ENCODE measurements at places on chromosomes 4 and X. TPM values are rescaled to one million over a fixed set of nuclear protein-coding genes. Genes with fewer than 3 reads are reported as not detected.

The OCRL gene
- 9.7 TPM for total RNA-seq

DNA sequence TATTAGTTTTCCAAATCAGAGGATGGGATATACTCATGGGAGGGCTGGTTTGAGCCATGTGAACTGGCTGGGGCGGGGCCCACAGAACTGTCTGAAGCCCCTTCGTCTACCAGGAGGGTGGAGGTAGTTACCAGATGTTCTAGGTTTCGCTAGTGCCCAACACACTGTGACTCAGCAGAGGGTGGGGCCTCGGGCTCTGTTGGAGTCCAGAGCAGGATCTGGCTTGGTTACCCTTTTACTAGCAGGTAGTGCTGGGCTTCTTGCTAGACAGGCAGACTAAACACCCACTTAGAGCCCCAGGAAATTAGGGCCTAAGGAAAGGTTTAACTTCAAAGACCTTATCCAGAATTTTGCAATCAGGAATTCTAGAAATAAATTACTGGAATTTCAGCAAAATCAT lies 56.2 kb upstream of the CHRDL1 start:
- no peak for DNase-seq

- DNase-seq, result no peak
Observed at GRCh38 chr4:96986816-96987215, 1146.9 kb downstream of the PDHA2 start.

- no peak for DNase-seq
Observed at GRCh38 chrX:9149501-9150245, 115.7 kb upstream of the FAM9B start.

DNA sequence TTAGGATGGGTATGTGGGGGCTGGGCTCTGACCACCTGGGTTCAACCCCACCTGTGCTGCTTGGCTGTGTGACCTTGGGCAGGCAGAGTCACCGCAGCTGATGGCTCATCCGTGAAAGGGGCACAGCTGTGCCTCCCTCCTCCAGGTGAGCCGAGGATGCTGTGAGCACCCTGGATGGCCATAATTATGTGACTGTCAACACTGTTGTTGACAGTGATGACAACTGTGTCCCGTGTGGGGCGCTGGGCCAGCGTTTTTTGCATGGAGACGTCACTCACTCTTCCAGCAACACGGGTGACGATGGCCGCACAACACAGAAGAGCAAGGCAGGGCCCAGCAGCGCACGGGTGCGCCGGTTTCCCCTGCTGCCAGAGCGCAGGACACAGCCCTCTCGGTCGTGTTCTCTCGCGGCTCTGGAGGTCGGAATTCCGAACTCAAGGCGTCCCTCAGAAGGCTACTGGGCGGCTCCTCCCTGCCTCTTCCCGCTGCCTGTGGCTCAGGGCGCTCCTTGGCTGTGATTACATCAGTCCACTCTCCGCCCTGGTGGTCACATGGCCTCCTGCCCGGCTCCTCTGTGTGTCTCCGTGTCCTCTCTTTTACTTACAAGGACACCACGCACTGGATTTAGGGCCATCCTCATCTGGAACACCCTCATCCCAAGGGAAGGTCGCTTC lies 1.3 kb downstream of the SH3TC1 start:
- no peak for DNase-seq

The SLC26A1 gene
- total RNA-seq, result 0.41 TPM

DNA sequence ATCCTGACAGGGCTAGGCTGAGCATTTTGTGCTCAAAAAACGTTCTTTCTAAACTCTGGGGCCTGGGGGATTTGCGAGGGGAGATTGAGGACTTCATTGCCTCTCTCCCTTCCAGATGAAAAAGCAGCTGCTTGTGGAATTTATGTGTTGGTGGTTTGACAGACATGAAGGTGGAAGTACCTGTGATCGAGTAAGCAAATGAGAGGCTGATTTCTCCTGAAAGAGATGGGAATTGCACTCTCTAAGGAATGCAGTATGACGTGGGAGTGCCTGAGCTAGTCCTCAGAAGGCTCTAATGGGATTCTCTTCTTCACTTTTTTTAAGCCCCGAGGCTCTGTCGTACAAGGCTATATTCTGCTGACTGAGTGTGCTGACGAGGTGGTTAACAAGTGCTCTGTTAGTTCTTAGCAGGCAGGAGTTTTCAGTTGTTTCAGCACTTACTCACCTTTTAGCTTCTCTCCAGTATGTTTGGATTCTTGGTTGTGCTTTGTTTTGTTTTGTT lies 426.8 kb upstream of the CNKSR2 start:
- DNase-seq, result no peak

DNA sequence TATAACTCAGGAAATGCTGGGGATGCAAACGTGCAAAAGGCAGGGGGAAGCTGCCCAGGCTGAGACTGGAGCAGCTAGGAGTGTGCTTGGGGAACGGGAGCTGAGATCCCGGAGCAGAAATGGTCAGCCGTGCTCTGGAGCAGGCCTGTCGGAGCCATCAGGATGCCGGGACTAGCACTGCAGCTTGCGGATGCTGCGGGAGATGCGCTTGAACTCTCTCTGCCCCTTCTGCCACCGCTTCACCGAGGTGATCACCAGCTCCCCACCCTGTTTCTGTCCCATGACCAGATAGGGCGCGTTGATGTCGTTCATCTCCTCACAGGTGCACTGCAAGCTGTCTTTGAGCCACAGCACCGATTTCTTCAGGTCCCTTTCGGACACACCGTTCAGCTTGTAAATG lies 7.6 kb downstream of the SFRP2 start:
- no peak for DNase-seq

The TMEM150C gene
- 2.5 TPM for total RNA-seq

The RASGEF1B gene
- not detected for total RNA-seq

- peak; percentile 48 for DNase-seq
Observed at GRCh38 chr4:5824635-5825034, 68.3 kb downstream of the CRMP1 start.

The TBX22 gene
- not detected for total RNA-seq

DNA sequence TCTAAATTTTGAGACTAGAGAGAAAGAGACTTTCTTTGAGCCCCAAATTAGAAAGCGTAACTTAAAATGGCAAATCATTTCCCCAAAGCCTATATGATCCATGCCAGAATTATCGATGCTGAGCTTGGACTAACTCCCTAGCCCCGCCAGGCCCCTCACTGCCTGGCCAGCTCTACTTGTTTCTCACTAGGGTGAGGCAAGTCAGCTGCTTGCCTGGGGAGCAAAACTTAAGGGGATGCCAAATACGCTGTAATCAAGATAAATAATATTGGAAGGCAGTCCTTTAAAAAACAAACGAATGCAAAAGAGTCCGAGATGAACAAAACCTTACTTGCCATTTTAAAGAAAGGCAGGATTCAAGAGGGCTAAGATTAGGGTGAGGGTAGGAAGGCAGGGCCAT lies 236.0 kb downstream of the FRMPD4 start:
- no peak for DNase-seq

GRCh38 chr4:120718979-120719566 lies 203.5 kb downstream of the PRDM5 start:
- peak; percentile 35 for DNase-seq

- no peak for DNase-seq
Observed at GRCh38 chr4:123877551-123877950, 481.0 kb downstream of the SPRY1 start.

DNA sequence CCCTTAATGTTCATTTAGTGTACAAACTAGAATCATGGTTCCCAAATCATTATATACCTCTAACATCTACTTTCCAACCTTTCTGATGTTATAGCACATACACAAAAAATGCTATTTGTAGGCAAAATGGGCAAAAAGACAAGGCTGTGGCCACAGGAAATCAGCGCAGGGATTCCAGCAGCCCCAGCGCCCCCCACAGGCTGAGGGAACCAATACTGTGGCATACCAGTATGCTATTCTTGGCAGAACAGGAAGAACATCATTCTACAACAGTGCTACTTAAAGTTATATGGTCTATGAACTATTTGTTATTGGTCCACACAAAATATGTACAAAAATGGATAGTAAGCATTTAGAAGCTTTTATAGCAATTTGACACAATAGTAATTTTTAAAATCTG lies 25.3 kb downstream of the STEEP1 start:
- no peak for DNase-seq

GRCh38 chr4:120156120-120156718 lies 89.6 kb upstream of the MAD2L1 start:
- DNase-seq, result peak; percentile 51

- DNase-seq, result no peak
Observed at GRCh38 chrX:446245-446644, 59.5 kb upstream of the PPP2R3B start.

The TFDP3 gene
- not detected for total RNA-seq

The SERTM2 gene
- not detected for total RNA-seq

The VCX3B gene
- not detected for total RNA-seq

DNA sequence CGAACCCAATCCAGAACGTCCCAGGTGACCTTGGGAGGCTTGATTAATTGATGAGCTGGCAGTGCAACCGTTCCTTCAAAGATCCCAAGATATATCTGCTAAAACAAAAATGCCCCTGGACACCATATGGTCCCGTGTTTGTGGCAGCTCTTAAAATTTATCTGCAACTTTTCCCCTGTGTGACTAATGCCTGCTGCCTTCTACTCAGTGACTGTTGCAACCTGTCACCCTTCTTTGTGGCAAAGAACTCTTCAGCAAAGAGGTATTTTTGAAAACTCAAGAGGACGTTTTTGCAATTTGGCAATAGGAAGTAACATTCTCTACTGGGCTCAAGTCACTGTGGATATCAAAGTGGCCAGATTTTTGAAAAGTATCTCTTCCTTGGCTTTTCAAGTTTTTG lies 75.8 kb upstream of the SOD3 start:
- DNase-seq, result no peak

The PAGE5 gene
- 3.0 TPM for total RNA-seq

The MAGEB3 gene
- total RNA-seq, result not detected

The BEND2 gene
- 2.6 TPM for total RNA-seq

DNA sequence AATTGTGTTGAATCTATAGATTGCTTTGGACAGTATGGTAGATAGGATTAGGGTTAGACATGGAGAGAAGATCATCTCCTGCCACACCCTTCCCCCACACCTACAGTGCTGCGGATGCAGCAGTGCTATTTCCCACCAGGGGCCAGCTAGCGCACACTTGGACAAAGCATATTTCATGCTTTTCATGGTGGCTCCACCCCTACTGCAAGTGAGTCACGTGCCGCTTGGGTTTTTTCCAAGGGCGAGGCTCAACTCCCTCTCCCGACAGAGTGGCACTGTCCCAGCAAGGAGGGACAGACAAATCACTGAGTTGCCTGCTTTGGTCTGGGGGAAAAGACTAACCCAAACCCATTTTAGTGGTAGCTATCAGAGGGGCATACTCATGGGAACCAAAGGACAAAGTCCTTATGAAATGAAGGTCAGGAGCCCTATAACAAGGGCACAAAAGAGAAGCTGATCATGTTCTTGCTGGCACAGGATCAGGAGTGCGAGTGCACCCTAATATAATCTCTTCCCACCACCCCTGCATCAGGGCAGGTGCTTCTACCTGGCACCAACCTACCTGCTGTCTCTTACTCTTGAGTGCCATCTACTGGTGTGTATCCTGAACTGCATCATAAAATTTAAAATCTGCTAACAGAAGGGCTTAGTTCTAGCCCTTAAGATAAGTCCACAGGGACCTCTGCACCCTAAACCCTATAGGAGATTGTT lies 55.1 kb upstream of the PGAM4 start:
- DNase-seq, result peak; percentile 38

DNA sequence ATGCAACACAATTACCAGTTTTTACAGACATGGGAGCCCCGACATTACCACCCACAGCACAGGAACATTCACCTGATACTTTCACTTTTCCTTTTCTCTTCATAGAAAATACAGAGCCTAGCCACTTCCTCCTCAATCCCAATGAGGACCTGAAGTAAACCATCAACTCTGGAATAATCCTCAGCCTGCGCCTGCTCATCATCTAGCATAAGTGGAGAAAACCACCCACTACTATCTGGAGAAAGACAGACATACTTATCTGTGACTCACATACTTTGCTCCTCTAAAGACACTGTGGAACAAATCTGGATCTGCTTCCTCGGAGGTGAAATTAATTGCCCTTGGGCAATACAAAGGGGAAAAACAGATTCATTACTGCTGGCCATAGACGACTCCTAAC lies 47.8 kb downstream of the ZCCHC13 start:
- DNase-seq, result peak; percentile 16

GRCh38 chr4:80036949-80037685 lies 35.9 kb downstream of the ANTXR2 start:
- peak; percentile 37 for DNase-seq

The TCEAL5 gene
- not detected for total RNA-seq

DNA sequence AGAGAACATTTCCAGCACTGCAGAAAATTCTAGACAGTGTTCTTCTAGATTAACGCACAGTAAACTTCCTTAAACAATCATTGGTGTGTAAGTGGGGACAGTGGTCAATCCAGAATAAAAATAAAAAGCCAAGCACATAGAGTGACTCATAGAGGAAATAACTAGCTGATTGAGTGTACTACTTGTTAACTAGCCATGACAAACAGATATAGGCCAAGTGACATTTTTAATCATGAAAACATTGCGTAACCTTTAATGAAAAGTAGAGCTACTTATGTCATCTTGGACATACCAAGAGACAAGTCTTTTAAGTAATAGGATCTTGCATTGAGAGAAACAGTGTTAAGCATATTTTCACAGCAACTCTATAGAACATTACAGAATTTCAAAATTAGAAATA lies 233.9 kb upstream of the MAB21L2 start:
- peak; percentile 65 for DNase-seq
